ENCODE measurements at places on chromosomes 5 and 9. TPM values are rescaled to one million over a fixed set of nuclear protein-coding genes. Genes with fewer than 3 reads are reported as not detected.

The RAD17 gene
- 24.5 TPM for total RNA-seq

The SLC6A3 gene
- not detected for total RNA-seq

The CD14 gene
- 39.7 TPM for total RNA-seq

The DMRT2 gene
- total RNA-seq = 23.5 TPM

The GPR107 gene
- total RNA-seq = 19.8 TPM

The ZMAT2 gene
- 33.4 TPM for total RNA-seq

The SLC1A3 gene
- 27.1 TPM for total RNA-seq

The INSL4 gene
- not detected for total RNA-seq

The NUDT12 gene
- 11.0 TPM for total RNA-seq

The ADAMTSL1 gene
- total RNA-seq = 18.3 TPM

The EXOC3 gene
- total RNA-seq = 29.2 TPM

The EMB gene
- 3.7 TPM for total RNA-seq

The CDH6 gene
- 5.7 TPM for total RNA-seq

The ZNF608 gene
- 31.3 TPM for total RNA-seq

The SPAAR gene
- total RNA-seq = 1.0 TPM

The ZNF169 gene
- 3.7 TPM for total RNA-seq

The WWC1 gene
- 0.52 TPM for total RNA-seq

The ACTBL2 gene
- not detected for total RNA-seq

The PNPLA7 gene
- total RNA-seq = 1.0 TPM

The ALDH1A1 gene
- 52.7 TPM for total RNA-seq

The NREP gene
- 179 TPM for total RNA-seq

The CBY3 gene
- not detected for total RNA-seq
